ENCODE measurements at places on chromosomes 6 and 20.

- DNase-seq = no peak
These were observed 165.3 kb downstream of the SOBP start for GRCh38 chr6:107655245-107655644.

- DNase-seq = no peak
These were observed 933 bp upstream of the ADGRB3 start for GRCh38 chr6:68633972-68634725.

GRCh38 chr20:50198180-50198666, 7.6 kb downstream of the CEBPB start:
- DNase-seq = no peak

GRCh38 chr20:2394411-2395055, 13.8 kb downstream of the TGM6 start:
- DNase-seq = no peak

- DNase-seq = no peak
These were observed 39.0 kb downstream of the ADGRF4 start for GRCh38 chr6:47737406-47737805.

- DNase-seq = no peak
These were observed 138.2 kb downstream of the BMP7 start for GRCh38 chr20:57128044-57128757.

- no peak for DNase-seq
These were observed 932.7 kb downstream of the TFAP2A start for GRCh38 chr6:9482030-9482738.

DNA sequence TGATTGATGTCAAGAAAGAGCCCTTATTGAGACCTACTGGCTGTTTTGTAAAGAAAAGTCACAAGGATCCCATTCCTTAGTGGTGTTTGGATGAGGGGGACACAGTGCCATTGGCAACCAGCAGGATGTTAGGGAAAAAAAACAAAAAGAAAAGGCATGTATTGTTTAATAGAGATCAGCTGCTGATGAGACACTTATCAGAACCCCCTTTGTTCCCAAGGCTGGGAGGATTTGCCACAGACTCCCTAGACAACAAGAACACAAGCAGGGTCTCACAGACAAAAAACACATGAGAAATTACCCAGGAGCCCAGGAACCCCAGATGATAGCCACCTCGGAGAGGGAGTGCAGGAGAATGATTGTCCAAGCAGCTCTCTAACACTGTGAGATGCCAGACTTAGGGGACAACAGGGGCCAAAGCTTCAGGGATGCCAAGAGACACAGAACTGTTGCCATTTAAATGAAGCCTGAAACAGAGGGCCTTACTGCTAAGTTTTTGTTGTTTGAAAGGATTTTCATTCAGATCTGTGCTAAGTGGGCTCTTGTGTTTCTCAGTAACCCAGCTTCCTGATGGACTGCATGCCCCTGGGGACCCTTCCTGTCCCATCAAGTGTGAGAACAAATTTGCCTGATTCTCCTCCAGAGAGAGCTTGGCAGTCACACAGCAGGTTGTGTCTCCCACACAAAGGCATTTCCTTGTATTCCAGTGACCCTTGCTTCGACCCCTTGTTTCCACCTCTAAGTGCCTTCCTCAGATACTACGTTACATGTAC, 48.7 kb upstream of the HEY2 start:
- no peak for DNase-seq

DNA sequence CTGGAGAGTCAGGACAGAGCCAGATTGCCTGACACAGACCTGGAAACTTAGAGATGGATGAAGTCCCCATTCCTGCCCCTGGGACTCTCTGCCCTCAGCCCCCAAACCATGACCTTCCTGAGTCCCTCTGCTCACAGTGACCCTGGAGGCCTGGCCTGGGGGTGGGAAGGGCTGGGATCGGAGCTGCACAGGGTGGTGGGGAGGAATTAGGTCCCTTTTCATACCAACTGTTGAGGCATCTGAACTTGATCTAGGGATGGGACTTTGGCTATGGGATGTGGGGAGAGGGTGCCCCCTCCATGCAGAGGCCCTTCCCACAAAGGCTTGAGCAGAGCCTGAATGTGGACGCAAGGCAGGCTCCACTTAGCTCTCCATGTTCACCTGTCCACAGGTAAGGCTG, 144.1 kb downstream of the MRPL14 start:
- DNase-seq = no peak

GRCh38 chr6:94570581-94570980, 1006.8 kb upstream of the MANEA start:
- DNase-seq = no peak

DNA sequence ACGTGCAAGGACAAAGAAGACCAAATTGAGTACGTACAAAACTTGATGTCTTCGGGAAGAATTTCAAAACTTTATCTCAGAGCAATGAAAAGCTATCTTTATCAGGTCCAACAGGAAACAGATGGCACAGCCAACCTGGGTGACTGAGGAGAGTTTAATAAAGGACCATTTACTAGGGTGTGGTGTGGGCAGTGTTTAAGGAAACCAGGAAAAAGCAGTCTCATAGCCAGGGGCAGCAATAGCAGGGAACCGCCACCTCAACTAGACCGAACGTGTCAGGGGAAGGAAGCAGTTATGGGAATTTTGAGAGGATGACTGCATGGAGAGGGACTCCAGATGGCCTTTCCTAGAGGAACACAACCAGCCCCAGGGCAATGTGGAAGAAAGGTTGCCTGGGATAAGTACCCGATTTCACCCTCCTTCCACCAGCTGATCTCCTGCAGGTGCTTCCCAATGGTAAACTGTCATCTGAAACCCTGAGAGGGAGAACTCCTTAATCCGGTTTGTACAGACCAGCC, 15.2 kb upstream of the TAAR5 start:
- no peak for DNase-seq

GRCh38 chr6:36999751-37000125, 5.7 kb upstream of the FGD2 start:
- no peak for DNase-seq
